DMS153 (cell line): ENCODE measurements at places on chromosomes 3 and 15.

- no peak for DNase-seq
Measured at GRCh38 chr3:40704224-40704623, 179.5 kb downstream of the ZNF621 start.

DNA sequence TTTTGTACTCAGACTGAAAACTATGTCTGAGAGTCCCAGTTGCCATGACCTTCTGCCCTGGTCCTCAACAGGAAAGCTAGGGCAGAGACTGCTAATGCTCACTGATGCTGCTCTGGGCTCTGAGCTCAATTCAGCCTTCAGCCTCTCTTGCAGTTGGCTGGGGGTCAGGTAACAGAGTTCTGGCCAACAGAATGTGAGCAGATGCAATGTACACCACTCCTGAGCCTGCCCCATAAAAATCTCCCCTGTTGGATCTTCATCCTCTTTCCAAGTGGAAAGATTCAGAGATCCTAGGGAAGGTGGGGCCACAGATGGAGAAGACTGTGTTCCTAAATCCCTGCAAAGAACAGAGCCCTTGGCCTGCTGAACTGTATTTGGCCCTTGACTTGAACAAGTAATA, 87.8 kb downstream of the PDZRN3 start:
- no peak for DNase-seq

- no peak for DNase-seq
Measured at GRCh38 chr3:34261001-34261385, 462.6 kb downstream of the PDCD6IP start.

- no peak for DNase-seq
Measured at GRCh38 chr3:30358871-30359270, 247.5 kb upstream of the TGFBR2 start.

GRCh38 chr3:153972862-153973261, 148.3 kb upstream of the ARHGEF26 start:
- DNase-seq = no peak

DNA sequence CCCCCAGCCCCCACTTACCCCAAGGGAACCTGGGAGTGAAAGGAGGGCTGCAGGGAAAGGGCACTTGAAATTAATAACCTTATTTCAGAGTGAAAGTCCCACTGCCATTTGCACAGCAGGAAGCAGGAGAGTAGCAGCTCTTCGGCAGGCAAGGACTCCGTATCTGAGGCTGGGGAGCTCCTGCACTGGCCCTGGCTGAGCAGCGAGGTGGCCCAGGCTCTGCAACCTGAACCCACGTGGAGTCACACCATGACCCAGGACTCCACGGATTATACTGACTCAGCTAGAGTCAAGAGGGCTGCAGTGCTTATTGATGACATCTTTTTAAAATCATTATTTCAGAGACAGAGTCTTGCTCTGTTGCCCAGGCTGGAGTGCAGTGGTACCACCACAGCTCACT, 214.5 kb downstream of the XXYLT1 start:
- no peak for DNase-seq

DNA sequence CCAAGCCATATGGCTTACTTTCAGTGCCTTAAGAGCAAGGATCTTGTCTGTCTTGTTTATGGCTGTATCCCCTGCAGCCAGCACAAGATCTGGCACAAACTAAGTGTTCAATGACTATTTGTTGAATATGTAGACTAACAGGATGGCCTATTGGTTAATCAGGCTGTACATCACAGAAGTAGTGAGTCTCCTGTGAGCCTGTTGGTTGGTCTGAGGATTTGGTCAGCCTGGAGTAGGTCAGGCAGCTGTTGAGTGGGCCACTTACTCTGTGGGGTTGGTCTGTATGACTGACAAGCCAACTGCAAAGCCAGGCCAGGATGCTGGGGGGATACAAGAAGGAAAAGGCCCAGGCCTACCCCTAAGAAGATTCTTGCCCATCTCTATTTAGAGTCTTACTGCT, 33.4 kb upstream of the CILP start:
- DNase-seq = no peak

DNA sequence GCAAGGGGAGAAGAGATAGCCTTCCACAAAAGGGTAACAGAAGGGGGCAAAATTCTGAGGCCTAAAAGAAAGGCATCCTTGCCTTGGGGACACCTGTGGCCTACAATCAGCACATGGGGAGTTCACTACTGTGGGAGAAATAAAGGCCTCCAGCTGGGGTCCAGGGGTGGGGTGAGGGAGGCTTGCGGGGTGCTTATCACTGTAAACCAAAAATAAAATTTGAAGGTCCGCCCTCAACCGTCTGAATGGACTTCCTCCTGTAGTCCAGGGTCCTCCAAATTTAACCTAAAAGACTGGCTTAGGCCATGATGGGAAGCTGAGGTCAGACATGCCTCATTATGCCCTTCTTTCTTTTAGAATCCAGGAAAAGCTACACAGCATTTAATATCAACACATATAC, 2.1 kb upstream of the POLR2M start:
- DNase-seq = no peak

- no peak for DNase-seq
Measured at GRCh38 chr3:72756900-72757299, 91.3 kb downstream of the SHQ1 start.

- no peak for DNase-seq
Measured at GRCh38 chr15:48590723-48591122, 54.8 kb downstream of the FBN1 start.

- no peak for DNase-seq
Measured at GRCh38 chr3:65112751-65113300, 425.0 kb upstream of the ADAMTS9 start.

DNA sequence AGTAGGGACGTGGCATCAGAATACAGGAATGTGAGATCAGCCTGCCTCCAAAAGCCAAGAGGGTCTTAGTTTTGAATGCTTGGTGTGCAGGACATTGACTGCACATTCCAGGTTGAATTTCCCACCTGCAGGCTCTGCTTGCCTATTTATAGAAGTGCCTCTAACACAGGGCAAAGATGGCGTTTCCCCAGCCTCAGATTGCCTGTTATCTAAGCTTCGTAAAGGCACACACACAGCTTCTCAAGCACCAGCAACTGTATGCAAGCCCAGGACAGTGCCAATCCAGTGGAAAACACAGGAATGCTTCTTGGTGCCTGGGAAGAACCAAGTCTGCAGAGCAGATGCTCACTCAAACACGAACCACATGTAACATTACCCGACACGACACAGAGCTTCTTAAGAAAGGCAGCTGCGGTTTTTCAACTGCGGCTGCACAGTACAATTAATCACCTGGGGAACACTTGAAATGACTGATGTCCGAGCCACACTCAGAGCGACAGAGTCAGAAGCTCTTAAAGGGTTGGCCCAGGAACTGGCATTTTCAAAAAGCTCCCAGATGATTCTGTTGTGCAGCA, 90.0 kb upstream of the ANKRD34C start:
- DNase-seq = no peak

DNA sequence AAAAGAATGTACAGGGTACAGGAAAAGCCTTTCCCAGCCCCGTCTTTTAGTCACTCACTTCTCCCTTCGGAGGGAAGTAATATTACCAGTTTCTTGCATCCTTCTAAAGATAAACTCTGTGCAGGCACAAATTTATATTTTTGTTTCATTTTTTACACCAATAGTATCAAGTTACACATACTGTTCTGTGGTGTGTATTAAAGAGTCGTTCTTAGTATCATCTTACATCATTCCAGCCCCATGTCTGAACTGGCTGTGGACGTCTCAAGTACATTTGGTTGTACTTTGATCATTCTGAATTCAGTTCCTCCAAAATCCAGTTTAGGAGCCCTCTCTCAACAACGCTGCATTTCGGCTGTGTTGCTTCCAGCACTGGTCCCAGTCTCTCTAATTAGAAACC, 68.7 kb downstream of the LMLN start:
- DNase-seq = no peak

- DNase-seq = no peak
Measured at GRCh38 chr3:128260275-128260674, 107.0 kb downstream of the EEFSEC start.

DNA sequence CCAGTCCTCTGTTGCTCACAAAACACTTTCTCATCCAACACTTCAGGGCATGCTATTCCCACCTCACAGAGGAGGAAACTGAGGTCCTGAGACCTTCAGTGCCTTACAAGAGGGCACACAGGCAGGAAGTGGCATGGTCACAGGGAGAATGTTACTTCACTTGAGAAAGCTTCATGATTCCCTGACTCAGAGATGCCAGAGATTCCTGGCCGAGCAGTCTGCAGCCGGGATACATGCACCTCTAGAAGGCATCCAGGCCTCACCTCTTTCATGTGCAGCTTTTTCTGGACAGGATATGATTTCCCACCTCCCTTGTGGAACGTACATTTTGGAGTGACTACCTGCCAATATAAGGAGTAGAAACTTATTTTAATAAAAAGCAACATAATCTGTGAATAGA, 2.8 kb upstream of the SST start:
- no peak for DNase-seq

- DNase-seq = no peak
Measured at GRCh38 chr3:54599716-54600115, 328.1 kb downstream of the LRTM1 start.
